ENCODE measurements at places on chromosomes 11 and 22.

DNA sequence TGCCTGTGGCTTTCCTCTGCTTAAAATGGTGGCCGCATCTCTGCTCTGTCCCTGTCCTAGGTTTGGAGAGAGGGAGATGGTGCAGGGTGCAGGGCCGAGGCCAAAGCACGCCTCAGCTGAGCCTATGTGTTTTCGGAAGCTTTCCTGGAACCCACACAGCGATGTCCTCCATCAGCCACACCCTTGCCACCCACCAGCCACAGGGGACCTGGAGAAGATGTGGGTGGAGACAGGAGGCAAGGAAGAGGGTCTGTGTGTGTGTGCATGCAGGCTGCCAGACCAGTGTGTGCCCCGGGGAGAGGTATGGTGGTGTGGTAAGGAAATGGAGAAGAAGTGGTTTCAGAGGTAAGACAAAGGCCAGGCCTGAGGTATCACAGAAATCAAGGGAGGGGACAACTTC lies 155.7 kb downstream of the TBC1D22A start:
- DNase-seq, result no peak

DNA sequence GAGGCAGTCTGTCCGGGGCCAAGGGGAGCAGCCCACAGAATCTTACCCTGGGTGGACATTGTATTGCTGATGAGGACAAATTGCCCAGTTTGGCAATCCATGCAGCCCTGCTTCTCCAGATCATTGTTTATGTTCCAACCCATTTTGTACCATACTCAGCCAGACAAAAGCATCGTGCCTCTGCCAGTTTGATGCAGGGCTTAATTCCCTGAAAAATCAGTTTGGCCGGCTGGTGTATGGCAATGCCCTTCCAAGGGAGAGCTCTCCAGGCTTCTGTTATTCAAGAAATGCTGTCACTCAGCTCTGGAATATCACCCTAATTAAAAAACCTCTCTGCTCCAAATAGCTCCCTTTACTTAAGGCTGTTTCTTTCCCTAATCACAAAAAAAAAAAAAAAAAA lies 697.7 kb downstream of the TBC1D22A start:
- DNase-seq, result no peak

DNA sequence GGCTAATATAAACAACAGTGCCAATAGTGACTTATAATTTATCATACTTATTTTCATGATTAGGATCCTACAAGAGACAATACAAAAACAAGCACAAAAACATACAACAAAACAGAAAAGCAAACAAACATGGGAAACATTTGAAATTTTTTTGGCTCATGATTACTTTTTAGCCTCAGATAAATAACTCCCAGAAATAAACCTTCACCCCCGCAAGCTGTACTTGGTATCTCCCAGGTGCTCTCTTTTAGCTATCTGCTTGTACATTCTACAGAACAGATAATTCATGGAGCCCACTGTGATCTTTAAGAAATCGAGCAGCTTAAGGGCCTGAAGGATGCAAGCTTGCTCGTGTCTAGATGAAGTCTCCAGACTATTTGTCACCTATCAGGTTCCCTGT lies 883 bp downstream of the NXPE4 start:
- DNase-seq, result no peak

DNA sequence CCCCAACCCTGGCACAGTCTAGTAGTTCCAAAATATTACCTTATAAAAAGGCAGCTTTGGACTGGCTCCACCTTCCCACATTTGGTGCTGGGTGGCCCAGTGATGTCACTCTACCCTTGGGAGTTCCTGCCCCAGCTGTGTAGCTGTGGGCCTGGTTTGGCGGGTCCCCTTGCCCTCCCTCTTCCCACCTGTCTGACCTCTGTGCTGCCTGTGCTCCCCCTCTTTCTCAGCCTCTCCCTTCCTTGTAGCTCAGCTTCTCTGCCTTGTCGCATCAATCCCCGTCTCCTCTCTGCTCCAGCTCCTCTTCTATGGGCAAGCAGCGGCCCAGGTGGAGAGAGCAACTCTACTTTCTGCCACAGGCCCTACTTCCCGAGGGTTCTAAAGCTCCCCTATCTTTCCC lies 54.6 kb downstream of the CHRDL2 start:
- no peak for DNase-seq

- no peak for DNase-seq
These were observed 112.3 kb upstream of the ASPHD2 start for GRCh38 chr22:26316732-26317285.

GRCh38 chr11:565921-566509 lies 5.2 kb downstream of the RASSF7 start:
- DNase-seq, result no peak

DNA sequence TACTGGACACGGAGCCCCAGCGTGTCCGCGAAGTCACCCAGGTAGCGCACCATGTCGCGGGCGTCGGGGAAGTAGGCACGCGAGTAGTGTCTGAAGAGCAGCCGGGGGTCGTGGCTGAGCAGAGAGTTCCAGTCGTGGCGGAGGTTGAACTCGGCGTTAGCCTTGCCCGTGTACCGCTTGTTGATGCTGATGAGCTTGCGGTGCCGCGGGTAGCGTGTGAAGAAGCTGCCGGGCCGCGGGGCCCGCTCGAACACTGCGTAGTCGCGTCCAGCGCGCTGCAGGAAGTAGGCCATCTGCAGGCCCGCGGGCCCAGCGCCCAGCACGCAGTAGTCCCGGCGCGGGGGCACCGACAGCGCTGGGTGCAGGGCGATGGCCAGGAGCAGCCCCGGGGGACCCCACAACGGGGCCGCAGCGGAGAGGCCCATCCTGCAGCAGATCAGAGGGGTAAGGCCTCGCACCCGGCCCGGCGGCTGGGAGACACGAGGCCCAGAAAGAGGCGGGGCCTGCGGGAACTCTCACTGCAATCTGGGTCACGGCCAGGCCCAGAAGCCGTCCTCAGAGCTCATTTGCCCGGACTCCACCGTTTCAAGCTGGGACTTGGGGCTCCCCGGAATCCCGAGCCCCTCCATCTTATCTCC lies 723 bp downstream of the FOXRED2 start:
- DNase-seq, result no peak

DNA sequence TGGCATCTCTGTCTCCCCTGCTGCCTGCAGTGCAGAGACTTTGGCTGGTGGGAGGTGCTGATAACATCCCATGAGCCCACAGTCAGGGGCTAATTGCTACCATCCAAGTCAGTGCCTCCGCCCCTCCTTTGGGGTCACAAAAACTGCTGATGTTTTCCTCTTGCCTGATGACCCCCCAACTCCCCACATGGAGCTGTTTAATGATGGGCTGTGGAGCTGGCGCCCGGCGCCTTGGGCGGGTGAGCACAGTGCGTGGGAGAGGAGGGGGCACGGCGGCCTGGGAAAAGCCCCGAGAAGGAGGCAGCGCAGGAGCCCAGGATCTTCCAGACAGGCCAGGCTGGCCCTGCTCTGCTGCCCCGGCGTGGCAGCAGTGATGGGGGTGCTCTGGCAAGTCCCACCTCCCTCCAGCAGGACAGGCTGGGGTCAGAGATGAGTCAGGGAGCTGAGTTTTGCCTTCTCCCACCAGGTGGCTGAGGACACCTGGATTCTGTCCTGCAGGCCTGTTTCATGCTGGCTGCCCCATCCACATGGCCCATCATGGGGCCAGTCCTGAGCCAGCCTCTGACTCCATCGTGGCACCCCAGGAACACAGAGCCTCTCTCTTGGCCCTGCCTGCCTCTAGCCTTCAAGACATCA lies 43.8 kb downstream of the NECTIN1 start:
- no peak for DNase-seq

- no peak for DNase-seq
These were observed 1.1 kb downstream of the LHFPL7 start for GRCh38 chr22:24945430-24945829.

- DNase-seq, result no peak
These were observed 38.3 kb downstream of the PC start for GRCh38 chr11:66919923-66920322.

DNA sequence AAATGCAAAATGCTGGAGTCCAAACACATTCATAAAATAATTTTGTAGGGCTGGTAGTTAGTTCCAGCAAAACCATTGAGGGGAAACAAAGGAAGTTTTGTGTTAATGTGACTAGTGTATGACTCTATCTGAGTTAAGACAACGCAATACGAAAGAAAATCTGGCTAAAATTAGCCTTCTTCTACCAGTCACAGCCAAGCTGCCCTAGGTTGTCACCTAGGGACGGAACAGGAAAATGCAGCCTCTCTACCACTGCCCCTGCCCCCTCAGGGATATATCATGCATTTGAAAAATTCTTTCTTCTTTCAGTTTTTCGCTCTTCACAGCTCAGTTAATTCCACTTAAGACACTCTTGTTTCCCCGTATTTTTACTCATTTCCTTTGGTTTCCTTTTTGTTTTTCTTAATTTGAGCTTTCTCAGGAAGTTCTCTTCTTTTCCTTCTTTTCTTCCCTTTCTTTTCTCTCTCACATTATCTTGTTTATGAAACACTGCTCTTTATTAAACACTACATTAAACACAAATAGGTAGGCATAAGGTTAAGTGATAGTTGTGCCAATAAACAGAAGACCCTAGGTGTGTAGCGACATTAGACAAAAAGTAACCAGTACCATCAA lies 30.6 kb downstream of the KIRREL3 start:
- no peak for DNase-seq

DNA sequence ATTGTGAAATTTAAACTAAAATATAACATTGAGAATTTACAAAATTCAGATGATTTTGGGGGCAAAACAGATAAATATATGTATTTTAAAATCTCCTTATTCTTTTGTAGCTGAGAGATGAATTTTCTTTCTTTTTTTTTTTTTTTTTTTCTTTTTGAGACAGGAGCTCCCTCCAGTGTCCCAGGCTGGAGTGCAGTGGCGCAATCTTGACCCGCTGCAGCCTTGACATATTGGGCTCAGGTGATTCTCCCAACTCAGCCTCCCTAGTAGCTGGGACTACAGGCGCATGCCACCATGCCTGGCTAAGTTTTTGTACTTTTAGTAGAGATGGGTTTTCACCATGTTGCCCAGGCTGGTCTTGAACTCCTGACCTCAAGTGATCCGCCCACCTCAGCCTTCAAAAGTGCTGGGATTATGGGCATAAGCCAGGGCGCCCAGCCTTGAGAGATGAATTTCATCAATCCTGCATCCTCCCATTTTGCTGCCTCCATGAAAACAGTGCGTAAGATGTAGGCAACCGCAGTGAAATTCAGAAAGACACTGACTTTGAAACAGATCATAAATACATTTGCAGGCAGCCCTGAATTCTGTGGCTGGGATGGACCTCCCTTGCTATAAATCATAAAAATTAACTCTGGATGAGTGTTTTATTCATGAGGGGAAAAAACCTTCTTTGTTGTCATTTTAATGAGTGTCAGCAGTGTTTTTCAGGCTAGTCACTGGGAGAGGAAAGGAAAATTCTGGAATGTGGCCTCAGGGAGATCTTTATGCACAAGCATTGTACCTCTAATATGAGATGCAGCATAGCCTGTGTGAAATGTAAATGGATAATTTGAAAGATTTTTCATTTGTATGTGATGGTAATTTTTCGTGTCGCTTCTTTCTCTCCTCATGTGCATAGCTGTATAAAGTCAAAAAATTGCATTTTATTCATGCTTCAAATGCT lies 14.4 kb downstream of the ELMOD1 start:
- no peak for DNase-seq

DNA sequence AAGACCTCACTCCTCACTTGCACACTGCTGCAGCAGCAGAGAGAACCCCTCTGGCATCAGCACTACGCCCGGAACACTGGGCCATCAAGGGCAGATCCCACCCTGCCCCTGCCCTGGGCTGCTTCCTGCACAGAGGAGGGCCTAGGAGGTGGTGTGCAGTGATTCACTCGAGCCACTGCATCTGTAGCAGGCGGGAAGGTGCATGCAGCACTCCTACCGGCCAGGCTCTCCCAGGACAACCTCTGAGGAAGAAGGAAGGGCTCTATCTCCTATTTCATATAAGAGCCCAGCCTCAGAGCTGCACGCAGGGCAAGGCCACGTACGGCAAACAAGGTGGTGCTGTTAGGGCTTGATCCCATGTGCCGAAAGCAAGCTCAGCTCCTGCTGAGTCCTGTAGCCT lies 14.2 kb downstream of the RANGAP1 start:
- DNase-seq, result no peak

- no peak for DNase-seq
These were observed 267.6 kb upstream of the ARHGAP42 start for GRCh38 chr11:100419518-100419917.

DNA sequence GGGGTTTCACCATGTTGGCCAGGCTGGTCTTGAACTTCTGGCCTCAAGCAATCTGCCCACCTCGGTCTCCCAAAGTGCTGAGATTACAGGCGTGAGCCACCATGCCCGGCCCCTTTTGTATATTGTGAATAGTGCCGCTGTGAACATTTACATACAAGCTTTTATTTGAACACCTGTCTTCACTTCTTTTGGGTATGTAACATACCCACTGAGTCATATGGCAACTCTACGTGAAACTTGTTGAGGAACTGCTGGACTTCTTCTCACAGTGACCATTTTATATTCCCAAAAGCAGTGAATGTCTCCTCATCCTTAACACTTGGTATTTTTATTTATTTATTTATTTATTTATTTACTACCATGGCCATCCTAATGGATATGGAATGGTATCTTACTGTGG lies 3.9 kb upstream of the SCT start:
- DNase-seq, result no peak

DNA sequence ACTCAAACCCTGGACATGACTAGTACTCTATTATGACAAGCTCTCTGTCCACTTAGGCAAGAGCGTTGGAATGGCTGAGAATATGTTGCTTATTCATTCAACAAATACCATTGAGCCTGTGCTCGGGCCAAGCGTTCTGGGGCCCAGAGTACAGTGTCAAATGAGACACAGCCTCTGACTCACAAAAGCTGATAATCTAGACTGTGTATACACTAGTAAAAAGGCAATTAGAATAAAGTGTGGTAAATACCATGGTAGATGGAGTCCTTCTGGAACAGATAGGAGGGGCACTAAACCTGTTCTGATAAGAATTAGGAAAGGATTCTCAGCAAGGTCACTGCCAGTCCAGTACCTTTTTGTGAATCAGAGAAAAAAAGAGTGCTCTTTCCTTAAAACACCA lies 24.7 kb downstream of the KCNE3 start:
- DNase-seq, result no peak

All from activated CD4-positive, CD25-positive, alpha-beta regulatory T cell (primary cell).